ENCODE measurements at places on chromosomes 16 and 17.

- DNase-seq: no peak
These were observed 21.5 kb upstream of the MMD start for GRCh38 chr17:55442953-55443683.

- DNase-seq: no peak
These were observed at the start of gene SLC47A2 for GRCh38 chr17:19716108-19717030. TSS of gene SLC47A2 (minus strand) at chr17:19716584. CDS start at chr17:19716555, 29 bp downstream.

DNA sequence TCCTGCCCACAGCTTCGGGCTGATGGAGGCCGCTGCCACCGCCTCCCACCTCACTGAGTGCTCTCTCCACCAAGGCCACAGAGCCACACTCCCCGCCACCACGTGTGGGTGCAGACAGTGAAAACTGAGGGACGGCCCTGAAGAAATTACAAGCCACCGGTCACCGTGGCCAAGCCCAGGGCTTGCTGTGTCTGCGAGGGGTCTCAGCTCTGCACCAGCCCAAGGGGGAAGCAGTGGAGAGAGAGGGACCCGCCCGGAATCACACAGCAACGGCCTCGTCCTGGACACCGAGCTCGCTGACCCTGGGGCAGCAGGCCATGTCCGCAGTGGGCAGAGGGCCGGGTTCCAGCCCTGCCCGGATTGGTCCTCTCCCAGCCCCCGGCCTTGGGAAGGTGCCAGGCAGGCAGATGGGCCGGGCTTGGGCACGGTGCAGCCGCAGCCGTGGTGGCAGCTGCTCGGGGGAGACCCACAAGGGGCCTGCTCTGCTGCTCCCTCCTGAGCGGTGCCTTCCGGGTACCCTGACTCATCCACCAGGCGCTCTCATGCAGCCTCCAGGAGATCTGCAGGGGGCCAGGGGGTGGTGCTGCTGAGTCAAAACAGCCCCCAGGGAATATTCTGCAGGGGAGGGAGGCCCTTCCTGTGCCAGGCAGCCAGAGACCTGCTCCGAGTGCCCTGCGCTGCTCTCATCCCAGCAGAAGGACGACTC is 52.0 kb downstream of the CBFA2T3 start:
- peak; percentile 93 for DNase-seq

DNA sequence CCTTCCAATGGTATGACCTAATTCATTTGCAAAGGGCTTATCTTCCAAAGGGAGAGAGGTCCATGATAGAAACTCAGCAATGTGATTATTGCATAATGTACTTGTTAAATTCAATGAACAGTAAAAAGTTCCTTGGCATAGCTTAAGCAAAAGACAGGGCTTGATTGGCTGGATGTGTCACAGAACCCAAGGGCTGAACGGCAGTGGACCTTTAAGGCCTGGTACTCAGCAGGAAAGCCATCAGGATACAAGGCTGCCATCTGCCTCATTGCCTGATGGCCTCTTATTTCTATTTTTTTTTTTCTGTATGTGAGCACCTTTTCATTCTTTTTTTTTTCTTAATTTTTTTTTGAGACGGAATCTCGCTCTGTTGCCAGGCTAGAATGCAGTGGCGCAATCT is 208.9 kb upstream of the WSCD1 start:
- DNase-seq: no peak

Data from ELR (cell line).